Activated CD4-positive, alpha-beta T cell treated with anti-CD3 and anti-CD28 coated beads, Interleukin-2, amount 50 U/mL, for 4 hours (primary cell): ENCODE measurements at places on chromosomes 7 and 10.

DNA sequence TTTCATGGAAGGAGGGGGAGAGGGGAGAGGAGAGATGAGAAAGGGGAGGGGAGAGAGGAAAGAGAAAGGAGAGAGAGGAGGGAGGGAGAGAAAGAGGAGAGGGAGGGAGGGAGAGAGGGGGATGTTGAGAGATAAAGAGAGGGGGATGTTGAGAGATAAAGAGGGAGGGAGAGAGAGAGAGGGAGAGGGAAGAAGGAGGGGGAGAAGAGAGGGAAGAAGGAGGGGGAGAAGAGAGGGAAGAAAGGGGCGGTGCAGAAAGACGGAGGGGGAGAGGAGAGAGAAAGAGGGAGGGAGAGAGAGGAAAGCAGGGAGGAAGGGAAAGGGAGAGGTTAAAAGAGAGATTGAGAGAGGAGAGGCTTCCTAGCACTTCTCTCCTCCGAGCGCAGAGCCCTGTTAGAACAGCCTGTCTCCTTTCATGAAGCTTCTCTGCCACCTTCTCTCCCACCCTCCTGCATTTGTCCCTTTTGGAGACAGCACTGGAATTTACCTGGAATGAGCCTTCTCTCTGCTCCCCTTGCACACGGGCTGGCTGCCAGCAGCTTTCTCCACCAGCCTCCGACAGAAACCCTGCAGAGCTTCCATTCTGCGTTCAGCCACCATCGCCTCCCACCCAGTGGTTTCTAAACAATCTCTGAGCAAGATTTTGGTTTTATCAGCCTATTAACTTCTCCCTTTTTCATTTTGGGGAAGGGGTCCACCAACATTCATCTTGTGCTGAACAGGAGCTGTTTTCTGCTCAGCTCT is 74.0 kb upstream of the CARD11 start:
- no peak for DNase-seq

GRCh38 chr10:34081347-34081743 is 733.8 kb downstream of the PARD3 start:
- DNase-seq: no peak

DNA sequence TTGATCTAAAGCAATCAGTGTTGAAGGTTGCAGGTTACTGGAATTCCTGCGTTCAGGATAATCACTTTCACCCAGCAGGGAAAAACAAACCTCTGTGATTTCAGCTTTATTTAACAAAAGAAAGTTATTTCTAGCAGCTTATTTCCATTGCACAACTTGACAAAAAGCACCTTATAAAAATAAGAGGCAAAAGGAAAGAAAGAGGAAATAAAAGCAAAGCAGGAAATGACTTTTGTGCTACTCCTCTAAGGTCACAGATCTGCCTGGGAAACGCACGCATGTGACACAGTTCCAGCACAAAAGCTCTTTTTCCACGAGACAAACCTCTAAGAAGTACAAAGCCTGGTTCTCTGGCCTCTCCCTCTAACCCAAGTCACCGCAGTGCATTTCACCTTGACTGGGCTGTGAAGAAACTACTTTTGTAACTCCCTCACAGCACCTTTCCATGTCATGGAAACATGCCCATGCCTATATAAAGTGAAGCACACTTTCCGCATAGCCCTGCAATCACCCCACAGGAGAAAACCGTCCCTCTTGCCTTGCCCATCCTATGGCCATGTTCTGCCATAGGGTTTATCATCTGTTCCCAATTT is 870 bp downstream of the ANK3 start:
- no peak for DNase-seq

GRCh38 chr10:56360967-56361612 is at the start of gene ZWINT:
Gene ZWINT, minus strand, starts transcription at chr10:56361259. Its CDS starts 23 bp downstream, at chr10:56361236.
- peak; percentile 90 for DNase-seq

DNA sequence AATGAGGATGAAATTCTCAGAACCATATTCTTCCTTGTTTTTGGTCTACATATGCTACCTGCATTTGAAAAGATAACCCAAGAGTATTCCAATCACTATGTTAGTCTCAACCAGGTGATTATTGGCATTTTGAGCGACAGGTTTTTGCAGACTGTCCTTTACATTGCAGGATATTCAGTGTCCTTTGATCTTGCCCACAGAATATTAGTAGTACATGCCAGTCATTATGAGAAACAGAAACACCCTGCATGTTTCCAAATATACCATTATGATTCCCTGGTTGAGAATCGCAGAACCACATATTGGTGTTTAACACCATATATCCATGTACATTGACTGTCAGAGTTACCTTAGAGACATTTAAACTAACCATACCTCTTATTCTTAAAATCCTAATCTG is 30.6 kb downstream of the TMEM243 start:
- DNase-seq: no peak

- DNase-seq: no peak
These were observed 91.3 kb downstream of the AVL9 start for GRCh38 chr7:32586291-32587221.

GRCh38 chr7:45888185-45888992 is at the start of gene IGFBP1:
Gene IGFBP1, plus strand, starts transcription at chr7:45888488. Its CDS starts 165 bp downstream, at chr7:45888653.
- DNase-seq: no peak

- DNase-seq: no peak
These were observed 124.3 kb downstream of the GPAM start for GRCh38 chr10:112059220-112059619.

- no peak for DNase-seq
These were observed 8.8 kb downstream of the ARL5B start for GRCh38 chr10:18668026-18668425.
